Ovary (tissue), 10 donors: ENCODE measurements at places on chromosomes 6 and 20. TPM values are rescaled to one million over a fixed set of nuclear protein-coding genes. Genes with fewer than 3 reads are reported as not detected.

Gene DDAH2
- total RNA-seq, result 108 TPM

Gene MOCS3
- total RNA-seq, result 3.0 TPM

Gene SRSF6
- total RNA-seq, result 77.9 TPM

Gene BANF2
- not detected for total RNA-seq

Gene FAXC
- 0.78 TPM for total RNA-seq

Gene ZKSCAN3
- 6.1 TPM for total RNA-seq

Gene TAB2
- total RNA-seq, result 47.2 TPM

Gene CALHM4
- not detected for total RNA-seq

Gene RNF144B
- total RNA-seq, result 8.7 TPM

Gene MYLK4
- total RNA-seq, result 0.69 TPM

Gene SALL4
- total RNA-seq, result 0.27 TPM

Gene GTF2H4
- 38.8 TPM for total RNA-seq

Gene PTK6
- 0.22 TPM for total RNA-seq

Gene UBE2C
- total RNA-seq, result 1.3 TPM

Gene FAM209B
- 0.37 TPM for total RNA-seq

Gene E2F1
- total RNA-seq, result 7.6 TPM

Gene MCHR2
- not detected for total RNA-seq

Gene NRSN1
- not detected for total RNA-seq

Gene HSPA12B
- 22.8 TPM for total RNA-seq

Gene SLA2
- total RNA-seq, result 0.28 TPM

Gene C6orf58
- not detected for total RNA-seq
